Astrocyte of the cerebellum (primary cell): ENCODE measurements at places on chromosomes 5 and 9.

DNA sequence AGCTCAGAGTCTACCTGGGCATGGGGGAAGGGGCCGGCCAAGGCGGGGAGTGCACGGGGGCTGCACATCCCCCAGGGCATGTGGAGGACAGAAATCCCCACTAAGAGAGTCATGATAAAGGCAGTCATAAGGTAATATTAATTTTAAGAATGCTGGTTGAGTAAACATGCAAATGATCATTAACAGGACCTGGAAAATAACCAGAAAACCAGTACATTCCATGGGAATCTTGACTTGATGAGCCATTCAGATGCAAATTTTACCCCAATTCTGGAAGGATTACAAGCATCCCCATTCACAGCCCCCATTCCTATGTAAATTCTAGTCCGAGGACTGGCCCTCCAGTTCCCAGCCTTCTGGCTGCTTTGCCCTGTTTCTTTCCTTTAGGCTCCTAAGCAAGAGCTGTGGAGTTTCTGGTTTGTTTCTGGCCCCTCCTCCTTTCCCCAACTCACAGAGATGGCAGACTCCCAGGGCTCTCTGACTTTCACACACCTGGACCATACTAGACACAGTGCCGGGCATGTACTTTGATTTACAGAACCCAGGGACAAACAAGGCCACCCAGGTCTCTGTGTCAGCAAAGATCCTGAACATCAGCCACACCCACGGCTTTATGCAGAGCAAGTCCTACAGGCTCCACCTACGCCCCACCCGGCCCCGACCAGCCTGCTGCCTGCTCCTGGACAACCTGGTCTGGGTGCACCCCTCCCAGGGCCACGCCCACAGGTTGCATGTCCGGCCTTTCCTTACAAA is 62.7 kb downstream of the SEMA4D start:
- no peak for DNase-seq

- DNase-seq, result no peak
These were observed 225.9 kb downstream of the RFX3 start for GRCh38 chr9:3299872-3300271.

GRCh38 chr5:168015506-168015905 is 275.9 kb upstream of the WWC1 start:
- no peak for DNase-seq

- DNase-seq, result no peak
These were observed 3.3 kb upstream of the MSMP start for GRCh38 chr9:35757226-35757891.

DNA sequence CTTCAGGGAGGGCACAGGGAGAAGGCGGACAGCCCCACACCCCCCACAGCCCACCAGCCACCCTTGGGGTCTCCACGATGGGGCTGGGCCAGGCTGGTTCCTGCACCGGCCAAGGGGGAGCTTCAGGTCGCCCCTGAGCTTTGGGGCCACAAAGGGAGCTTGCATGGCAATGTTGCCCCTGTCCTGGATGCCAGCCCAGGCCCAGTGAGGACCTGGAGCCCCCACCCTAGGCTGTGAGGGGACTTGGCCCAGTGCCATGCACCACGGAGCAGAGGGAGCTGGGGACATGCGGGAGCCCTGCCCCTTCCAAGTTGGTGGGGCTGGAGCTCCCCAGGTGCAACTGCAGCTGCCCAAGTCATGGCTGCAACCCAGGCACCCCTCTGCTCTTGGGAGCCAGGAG is 18.4 kb downstream of the TMEM38B start:
- no peak for DNase-seq

DNA sequence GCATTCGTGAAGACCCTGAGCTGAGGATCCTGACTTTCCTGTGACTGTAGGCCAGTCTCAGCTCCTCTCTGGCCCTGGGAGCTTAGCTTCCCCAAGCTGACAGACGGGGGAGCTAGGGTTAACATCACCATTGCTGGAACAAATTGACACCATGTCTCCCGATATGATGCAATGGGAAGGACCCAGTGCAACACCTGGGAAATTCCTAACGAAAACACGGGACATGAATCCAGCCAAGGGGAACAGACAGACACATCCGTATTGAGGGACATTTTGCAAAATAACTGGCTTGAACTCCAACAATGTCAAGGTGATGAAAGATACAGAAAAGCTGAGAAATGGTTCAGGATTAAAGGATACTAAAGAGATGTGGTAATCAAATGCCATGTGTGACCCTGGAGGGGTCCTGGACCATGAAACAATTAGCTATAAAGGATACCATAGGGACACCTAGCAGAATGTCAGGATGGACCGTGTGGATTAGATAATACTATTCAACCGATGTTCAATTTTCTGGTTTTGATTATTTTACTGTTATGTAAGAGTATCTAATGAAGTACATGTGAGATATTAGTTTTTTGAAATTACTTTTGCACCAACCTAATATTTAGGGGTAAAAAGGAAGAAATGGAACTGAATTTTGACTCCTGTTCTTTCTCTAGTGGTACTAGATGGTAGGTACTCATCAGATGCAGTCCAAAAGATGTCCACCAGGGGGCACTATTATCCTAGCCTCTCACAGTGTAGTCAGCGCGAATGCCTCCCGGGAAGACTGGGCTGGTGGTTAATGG is 52.7 kb downstream of the NDST1 start:
- peak; percentile 84 for DNase-seq

DNA sequence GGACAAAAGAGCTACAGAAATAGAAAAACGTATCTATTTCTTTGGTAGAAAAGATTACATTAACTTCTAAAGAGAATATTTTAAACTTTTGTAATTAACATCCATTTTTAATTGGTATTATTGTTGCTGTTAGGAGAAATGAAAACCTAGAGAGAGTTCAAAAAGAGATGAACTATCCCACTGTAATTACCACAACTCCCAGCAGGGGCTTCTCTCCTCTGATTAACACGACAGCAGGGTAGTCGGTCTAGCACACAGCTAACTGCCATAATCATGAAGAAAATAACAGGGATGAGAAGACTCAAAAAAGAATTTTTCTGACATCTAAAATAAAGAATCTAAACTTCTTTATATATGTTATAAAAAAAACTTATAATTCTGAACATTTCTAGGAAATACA is 86.2 kb upstream of the CDH9 start:
- DNase-seq, result peak; percentile 6

GRCh38 chr5:36844305-36844704 is 32.3 kb upstream of the NIPBL start:
- DNase-seq, result no peak

GRCh38 chr9:107375001-107375400 is 91.9 kb downstream of the RAD23B start:
- DNase-seq, result no peak

GRCh38 chr5:181217111-181217802 is 5.8 kb upstream of the TRIM41 start:
- no peak for DNase-seq

GRCh38 chr5:11072568-11072967 is 311.5 kb upstream of the DAP start:
- DNase-seq, result no peak

- no peak for DNase-seq
These were observed at the start of gene GBGT1 for GRCh38 chr9:133163504-133164172. TSS of gene GBGT1 (minus strand) at chr9:133163914. CDS start at chr9:133162412, 1,502 bp downstream.

DNA sequence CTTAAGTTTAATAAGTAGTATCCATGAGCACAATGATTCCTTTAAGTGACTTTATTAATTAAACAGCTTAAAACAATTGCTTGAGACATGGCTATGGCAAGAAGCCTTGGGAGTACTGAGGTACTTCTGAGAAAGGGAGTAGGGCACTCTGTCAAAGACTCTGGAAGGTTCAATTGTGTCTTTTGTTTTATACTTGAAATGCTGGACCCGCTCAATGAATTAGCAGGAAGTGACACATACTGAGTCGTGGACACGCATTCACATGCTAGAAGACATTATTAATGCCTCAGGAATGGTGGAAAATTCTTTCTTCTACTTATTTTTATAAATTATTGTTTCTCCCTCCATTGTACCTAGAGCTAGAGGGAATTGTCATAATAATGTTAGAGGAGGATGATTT is 347.3 kb upstream of the ZNF608 start:
- peak; percentile 43 for DNase-seq

DNA sequence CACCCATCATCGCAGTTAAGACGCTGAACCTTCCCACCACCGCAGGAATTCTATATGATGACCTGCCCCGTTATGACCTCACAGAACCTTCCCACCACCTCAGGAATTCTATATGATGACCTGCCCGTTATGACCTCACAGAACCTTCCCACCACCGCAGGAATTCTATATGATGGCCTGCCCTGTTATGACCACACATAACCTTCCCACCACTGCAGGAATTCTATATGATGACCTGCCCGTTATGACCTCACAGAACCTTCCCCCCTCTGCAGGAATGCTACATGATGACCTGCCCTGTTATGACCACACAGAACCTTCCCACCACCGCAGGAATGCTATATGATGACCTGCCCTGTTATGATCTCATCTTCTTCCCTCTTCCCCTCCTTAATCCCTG is 64.3 kb downstream of the IRX1 start:
- no peak for DNase-seq

DNA sequence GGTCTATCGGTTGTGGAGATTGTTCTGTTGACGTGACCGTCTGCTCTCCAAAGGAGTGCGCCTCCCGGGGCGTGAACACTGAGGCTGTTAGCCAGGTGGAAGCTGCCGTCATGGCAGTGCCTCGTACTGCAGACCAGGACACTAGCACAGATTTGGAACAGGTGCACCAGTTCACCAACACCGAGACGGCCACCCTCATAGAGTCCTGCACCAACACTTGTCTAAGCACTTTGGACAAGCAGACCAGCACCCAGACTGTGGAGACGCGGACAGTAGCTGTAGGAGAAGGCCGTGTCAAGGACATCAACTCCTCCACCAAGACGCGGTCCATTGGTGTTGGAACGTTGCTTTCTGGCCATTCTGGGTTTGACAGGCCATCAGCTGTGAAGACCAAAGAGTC is 128.9 kb upstream of the DMRT1 start:
- no peak for DNase-seq

DNA sequence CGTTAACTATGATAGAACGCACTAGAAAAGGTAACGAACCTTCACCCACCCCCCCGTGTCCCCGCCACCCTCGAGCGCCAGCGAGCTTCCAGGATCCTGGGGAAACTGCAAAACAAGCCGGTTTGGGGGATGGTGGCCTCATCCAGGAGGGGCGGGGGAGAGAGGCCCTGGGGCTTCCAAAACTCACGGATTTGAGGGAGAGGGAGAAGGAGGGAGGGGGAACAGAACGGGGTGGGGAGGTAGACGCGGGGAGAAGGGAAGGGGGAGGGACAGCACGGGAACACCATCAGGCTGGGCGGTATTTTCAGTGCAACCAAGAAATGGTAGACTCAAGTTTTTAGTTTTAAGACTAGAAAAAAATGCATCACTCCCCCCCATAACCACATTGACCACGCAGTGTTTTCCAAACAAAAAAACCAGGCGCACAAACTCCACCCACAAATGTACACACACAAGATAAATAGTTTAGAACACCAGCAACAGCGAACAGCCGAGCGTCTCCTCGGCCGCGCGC is 1.4 kb downstream of the NRARP start:
- no peak for DNase-seq

GRCh38 chr5:115530426-115530825 is 14.1 kb downstream of the FEM1C start:
- no peak for DNase-seq

DNA sequence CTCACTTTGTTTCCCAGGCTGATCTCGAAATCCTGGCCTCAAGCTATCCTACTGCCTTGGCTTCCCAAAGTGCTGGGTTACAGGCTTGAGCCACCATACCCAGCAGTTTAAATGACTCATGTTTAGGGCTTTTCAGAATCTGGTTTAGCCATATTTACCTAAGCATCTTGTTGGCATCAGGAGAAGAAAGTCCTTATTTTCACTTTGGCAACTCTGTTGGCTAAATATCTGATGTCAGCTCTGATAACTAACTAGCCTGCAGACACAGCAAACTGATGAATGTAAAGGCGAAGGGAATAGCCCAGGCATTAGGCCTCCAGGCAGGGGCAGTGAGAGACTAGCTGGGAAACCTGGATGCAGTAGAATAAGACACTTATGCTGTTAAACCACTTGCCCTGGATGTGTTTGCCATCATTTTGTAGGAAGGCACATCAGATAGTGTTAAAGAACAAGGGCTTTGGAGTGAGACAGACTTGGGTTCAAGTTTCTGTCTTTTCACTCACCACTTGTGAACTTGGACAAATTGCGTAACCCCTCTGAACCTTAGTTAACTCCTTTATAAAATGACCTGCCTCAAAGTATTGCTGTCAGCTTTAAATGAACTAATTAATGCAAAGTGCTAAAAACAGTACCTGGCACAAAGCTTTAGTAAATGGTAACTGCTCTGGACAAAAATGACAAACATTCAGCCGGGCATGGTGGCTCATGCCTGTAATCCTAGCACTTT is 34.7 kb upstream of the GARNL3 start:
- no peak for DNase-seq

DNA sequence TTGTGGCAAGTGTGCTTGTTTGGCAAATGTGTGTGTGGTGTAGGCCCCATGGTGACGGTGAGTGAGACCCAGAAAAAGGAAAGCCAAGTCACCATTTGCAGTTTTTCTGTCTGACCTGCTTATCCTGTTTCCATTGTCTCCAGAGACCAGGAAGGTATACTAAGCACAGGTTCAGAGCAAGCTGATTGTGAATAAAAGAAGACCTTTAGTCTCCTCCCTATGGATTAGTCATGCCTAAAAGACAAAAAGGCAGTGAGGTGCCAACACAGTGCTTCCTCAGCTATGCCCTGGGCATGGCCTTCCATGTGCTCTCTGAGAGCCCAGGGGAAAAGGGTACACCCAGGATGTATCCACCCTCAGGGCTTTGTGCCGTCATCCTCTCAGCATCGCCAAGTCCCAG is 49.2 kb upstream of the SHOC1 start:
- no peak for DNase-seq

DNA sequence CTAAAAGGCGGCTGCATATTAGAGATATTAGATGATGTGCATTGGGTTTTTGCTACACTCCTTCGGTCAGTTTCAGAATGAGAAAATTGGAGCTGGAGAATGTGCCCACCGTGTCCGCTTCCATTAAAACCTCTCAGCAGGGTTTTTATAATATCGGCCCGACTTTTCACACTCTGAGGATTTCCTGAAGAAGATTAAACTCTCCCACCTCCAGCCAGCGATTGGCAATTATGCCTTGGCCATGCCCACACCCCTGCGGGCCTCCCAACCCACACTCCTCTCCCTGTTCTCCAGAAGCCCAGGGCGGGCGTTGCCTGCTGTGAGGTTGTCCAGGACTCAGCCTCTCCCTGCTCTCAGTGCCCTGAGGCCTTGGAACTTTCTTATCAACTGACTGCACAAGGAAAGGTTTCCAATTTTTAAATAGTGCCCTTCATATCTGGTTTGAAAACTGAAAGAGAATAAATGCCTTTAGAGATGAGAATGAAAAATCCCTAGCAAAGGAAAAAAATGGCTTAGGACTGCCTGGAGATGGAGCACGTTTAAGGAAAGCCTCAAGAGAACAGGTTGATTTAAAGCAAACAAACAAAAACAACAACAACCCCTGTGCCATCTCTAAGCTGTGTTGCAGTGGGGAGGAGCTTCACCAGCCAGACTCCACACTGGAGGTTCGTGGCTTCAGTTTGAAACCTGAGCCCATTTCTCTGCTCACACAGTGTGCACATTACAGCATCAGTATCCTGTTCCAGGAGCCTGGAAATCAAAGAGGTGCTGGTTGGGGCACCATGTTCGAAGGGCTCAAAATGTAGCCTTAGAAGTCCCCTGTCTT is 292.9 kb downstream of the NSG2 start:
- DNase-seq, result no peak
